GM23338 (cell line): ENCODE measurements at places on chromosomes 6 and 20. TPM values are rescaled to one million over a fixed set of nuclear protein-coding genes. Genes with fewer than 3 reads are reported as not detected.

The HSPA12B gene
- total RNA-seq: 6.4 and 6.5 TPM in 2 replicates

- no peak for DNase-seq
Observed at GRCh38 chr6:4057036-4057435, 21.9 kb downstream of the FAM217A start.

GRCh38 chr6:134516582-134516981 lies 198.7 kb upstream of the SGK1 start:
- DNase-seq: no peak

- DNase-seq: no peak
Observed at GRCh38 chr20:51600016-51600420, 57.5 kb upstream of the NFATC2 start.

The PACSIN1 gene
- 6.2 and 8.7 TPM in 2 replicates for total RNA-seq

GRCh38 chr6:138863321-138863720 lies 67.4 kb downstream of the ECT2L start:
- no peak for DNase-seq

The SLC22A2 gene
- 0.35 and 1.1 TPM in 2 replicates for total RNA-seq

- no peak for DNase-seq
Observed at GRCh38 chr6:1868561-1869261, 259.0 kb downstream of the FOXC1 start.

- DNase-seq: no peak
Observed at GRCh38 chr6:12364621-12365020, 74.5 kb downstream of the EDN1 start.
